Transverse colon (tissue), 4 donors: ENCODE measurements at places on chromosomes 7 and 10. TPM values are rescaled to one million over a fixed set of nuclear protein-coding genes. Genes with fewer than 3 reads are reported as not detected.

GPC2 gene
- total RNA-seq: 3.5 TPM

ELN gene
- total RNA-seq: 16.0 TPM

H2BK1 gene
- not detected for total RNA-seq

WNT16 gene
- 0.32 TPM for total RNA-seq

DGKI gene
- total RNA-seq: 0.64 TPM

DKK1 gene
- total RNA-seq: not detected

OPN4 gene
- not detected for total RNA-seq

GRCh38 chr10:47383261-47384147 is 589 bp downstream of the ZNF488 start:
- no peak for DNase-seq
- H3K27me3 ChIP-seq: no peaks in the 10 kb centered on the region
- H3K4me1 ChIP-seq: peaks cover 29% of the 10 kb centered on the region

DNA sequence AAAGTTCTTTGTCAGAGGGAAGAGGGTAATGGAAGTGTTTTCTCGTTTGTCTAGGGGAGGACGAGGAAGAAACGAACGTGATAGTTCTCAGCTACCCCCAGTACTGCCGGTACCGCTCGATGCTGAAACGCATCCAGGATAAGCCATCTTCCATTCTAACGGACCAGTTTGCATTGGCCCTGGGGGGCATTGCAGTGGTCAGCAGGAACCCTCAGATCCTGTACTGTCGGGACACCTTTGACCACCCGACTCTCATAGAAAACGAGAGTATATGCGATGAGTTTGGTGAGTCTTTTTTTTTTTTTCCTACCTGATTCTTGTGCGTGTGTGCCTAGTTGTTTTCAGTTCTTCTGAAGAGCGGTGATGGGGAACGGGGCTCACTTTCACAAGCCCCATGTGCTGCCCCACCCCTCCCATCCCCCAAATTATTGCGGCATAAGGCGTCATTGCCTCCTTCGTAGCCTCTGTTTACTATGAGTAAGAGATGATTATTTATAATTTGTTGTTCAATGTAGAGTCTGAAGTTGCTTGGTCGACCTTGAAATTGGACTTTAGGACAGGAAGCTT is 98.6 kb downstream of the ARID5B start:
- no peak for DNase-seq
- no peak overlapping the region for H3K27ac ChIP-seq
- no peaks in the 10 kb centered on the region for H3K36me3 ChIP-seq
- no peak overlapping the region for H3K4me3 ChIP-seq
- no peaks in the 10 kb centered on the region for H3K27me3 ChIP-seq
- peaks cover 37% of the 10 kb centered on the region for H3K4me1 ChIP-seq

GRCh38 chr10:71893258-71893815 is 42.3 kb upstream of the PSAP start:
- no peaks in the 10 kb centered on the region for H3K36me3 ChIP-seq
- H3K4me1 ChIP-seq: peaks cover 20% of the 10 kb centered on the region
- H3K4me3 ChIP-seq: no peak overlapping the region
- DNase-seq: no peak
- H3K27ac ChIP-seq: no peak overlapping the region
- peaks cover 3% of the 10 kb centered on the region for H3K27me3 ChIP-seq

DNA sequence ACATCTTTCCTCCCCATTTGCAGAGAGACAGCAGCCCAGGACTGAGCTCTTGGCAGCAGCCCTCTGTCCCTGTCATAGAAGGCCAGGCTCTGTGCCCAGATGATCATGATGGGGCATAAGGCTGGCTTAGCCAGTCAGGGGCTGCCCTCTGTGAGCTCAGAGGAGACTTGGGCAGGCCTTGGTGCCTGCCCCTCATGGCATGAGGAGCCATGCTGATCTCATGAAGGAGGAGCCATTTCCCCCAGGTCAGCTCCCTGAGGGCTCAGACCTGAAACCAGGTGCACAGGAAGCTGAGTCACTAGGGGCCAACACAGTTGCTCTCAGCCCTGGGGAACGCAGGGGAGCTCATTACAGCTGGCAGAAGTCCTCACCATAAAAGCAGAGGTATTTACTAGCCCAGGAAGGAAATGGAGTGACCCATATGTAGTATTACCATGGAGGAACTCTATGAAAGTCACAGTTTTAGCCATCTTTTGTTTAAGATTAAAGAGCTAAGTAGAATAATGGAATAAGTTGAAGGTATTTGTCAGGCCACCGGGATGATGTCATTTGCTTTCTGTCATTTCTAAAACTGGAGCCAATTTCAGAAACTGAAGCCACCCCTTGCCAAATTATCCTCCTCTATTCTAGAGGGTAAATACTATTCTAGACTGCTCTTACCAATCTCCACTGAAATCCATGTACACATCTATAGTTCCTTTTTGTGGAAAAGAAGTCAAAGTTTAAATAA is 362.4 kb upstream of the ZNF32 start:
- no peaks in the 10 kb centered on the region for H3K4me1 ChIP-seq
- H3K27me3 ChIP-seq: no peaks in the 10 kb centered on the region
- no peak for DNase-seq
- no peaks in the 10 kb centered on the region for H3K36me3 ChIP-seq
- no peak overlapping the region for H3K4me3 ChIP-seq

DNA sequence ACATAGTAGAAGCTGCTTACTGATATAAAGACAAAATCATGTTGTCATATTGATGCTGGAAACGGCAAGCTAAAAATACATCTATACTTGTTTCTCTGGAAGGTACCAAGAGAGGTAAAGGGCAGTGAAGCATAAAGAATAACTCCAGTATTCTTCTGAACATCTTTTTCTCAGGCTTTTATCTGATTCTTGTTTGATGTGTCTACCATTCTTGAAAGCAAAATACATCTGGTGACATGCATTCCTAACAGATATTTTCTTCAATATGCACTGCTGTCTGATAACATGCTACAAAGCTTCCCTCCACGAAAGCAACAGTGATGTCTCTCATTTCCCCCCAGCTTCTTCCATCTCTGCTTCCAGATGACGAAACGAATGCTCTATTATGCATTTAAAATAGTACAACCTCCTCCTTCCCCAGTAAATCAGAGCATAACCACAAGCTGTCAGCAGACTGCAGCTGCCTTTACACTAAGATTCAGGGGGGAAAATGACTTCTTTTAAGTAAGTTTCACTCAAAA is 100.8 kb downstream of the ARHGAP21 start:
- H3K27ac ChIP-seq: no peak overlapping the region
- H3K4me1 ChIP-seq: peaks cover 18% of the 10 kb centered on the region
- H3K4me3 ChIP-seq: no peak overlapping the region

DNA sequence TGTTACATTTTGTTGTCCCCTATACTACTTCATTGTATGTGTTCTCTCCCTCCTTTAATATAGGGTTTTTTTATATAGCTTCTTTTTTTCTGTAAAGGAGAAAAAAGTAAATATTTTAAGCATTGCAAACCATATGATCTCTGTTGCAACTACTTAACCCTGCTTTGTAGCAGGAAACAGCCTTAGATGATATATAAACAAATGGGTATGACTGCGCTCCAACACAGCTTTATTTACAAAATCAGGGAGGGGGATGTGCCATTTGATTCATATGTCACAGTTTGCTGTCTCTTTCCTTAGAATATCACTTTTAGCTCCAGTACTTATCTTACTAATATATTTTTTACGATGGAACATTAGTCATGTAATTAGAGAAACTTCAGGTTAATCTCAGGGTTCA is 155.2 kb upstream of the GNAI1 start:
- no peaks in the 10 kb centered on the region for H3K27me3 ChIP-seq
- no peaks in the 10 kb centered on the region for H3K36me3 ChIP-seq
- no peak overlapping the region for H3K27ac ChIP-seq
- H3K4me1 ChIP-seq: no peaks in the 10 kb centered on the region

- no peak overlapping the region for H3K4me3 ChIP-seq
- no peaks in the 10 kb centered on the region for H3K36me3 ChIP-seq
- no peaks in the 10 kb centered on the region for H3K27me3 ChIP-seq
- H3K27ac ChIP-seq: peak overlapping the region; percentile 23
Observed at GRCh38 chr10:3393958-3394357, 221.4 kb upstream of the PITRM1 start.

DNA sequence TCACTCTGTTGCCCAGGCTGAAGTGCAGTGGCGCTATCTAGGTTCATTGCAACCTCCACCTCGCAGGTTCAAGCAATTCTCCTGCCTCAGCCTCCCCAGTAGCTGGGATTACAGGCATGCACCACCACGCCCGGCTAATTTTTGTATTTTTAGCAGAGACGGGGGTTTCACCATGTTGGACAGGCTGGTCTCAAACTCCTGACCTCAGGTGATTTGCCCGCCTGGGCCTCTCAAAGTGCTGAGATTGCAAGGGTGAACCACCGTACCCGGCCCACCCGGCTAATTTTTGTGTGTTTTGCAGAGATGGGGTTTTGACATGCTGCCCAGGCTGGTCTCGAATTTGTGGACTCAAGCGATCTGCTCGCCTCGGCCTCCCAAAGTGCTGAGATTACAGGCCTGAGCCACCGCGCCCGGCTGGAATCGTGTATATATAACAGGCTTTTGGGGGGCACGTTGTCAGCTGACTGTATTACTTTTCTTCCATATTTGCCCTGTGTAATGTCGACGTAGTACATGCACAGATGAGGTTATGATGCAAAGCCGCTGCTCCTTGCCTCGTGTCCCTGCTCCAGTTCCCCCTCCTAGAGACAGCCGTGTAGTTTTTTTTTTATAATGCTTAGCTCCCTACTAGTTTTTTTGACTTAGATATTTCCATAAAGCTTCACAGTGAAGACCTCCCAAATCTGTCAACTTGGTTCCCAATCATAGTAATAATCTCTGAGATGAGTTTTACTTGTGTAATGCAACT is 883 bp upstream of the TRA2A start:
- peak overlapping the region; percentile 95 for H3K27ac ChIP-seq
- H3K36me3 ChIP-seq: no peaks in the 10 kb centered on the region
- H3K27me3 ChIP-seq: no peaks in the 10 kb centered on the region
- H3K4me3 ChIP-seq: no peak overlapping the region
- no peak for DNase-seq
- peaks cover 30% of the 10 kb centered on the region for H3K4me1 ChIP-seq

- H3K27me3 ChIP-seq: no peaks in the 10 kb centered on the region
- no peaks in the 10 kb centered on the region for H3K4me1 ChIP-seq
- no peak overlapping the region for H3K27ac ChIP-seq
- H3K4me3 ChIP-seq: no peak overlapping the region
- no peaks in the 10 kb centered on the region for H3K36me3 ChIP-seq
Observed at GRCh38 chr7:44973610-44974401, 5.0 kb downstream of the MYO1G start.

DNA sequence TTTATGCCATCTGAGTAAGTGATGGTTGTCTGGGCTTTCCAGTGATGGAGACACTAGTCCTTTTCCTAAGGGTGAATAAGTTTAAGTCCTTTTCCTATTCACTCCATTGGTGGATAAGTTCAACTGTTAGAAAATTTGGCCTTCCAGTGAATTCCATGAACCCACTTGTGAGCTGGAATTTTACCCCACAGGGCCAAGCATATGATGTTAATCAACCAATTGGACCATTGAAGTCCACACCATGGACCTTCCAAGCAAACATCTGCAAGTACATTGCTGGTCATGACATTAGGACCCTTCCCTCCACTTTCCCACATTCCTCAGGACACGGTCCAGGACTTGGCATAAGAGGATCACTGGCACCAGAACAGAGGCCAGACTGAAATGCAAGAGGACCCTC is 381.4 kb downstream of the RPS24 start:
- no peak overlapping the region for H3K27ac ChIP-seq
- H3K4me1 ChIP-seq: no peaks in the 10 kb centered on the region
- no peak for DNase-seq
- H3K27me3 ChIP-seq: no peaks in the 10 kb centered on the region

DNA sequence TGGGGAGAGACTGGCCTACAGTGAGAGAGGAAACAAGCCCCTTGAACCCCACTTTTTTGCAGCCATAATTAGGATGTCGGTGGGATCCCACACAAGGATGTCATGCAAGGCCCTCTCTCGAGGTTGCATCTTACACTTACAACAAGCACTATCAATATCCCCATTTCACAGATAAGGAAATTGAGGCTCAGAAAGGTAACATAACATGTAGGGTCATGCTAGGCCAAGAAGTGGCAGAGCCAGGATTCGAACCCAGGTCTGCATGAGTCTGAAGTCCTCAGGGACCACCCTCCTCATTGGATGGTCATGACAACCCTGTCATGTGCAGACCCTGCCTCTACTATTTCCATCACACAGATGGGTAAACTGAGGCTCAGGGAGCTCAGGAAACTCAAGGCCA is 123.5 kb downstream of the C10orf105 start:
- peaks cover 9% of the 10 kb centered on the region for H3K4me1 ChIP-seq
- no peak overlapping the region for H3K4me3 ChIP-seq
- H3K27ac ChIP-seq: no peak overlapping the region
- no peaks in the 10 kb centered on the region for H3K27me3 ChIP-seq
- no peaks in the 10 kb centered on the region for H3K36me3 ChIP-seq

DNA sequence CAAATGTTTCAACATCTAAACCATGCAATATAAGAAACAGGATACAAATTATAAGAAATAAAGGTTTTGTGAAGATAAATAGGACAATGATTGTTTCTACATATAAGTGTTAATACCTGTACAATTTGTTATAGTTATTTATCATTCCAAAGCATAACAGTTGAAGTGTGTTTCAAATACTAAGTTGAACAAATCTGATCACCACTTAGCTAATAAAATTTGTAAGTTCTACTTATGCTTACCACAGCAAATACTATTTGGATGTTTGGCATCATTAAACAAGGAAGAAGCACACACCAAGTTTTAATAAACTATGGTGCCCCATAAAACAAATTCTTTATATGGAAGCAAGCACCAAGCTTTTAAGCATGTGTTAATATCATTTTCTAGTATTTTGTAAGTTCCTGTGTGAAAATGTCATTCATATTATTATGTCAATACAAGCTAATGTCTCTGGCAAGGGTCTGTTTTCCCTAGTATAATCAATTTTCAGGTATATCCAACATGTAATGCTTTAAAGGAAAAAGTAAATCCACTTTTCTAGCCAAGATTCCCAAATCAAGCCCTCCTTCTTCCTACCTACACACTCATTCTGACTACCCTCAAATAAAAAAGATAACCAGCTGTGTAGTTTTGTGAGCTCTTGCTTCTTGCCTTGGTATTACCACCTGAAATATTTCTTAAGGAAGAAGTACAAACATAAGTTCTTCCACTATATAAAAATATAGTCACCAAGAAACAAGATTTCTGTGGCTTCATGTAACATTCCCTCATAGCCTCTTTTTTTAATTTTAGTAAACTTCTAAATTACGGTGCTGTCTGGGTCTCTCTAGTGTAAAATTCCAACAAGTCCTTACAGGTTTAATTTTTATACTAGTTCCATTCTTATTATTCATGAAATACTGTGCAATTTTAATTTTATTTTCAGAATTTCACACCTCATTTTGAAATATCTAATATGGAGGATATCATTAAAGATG is 9.2 kb downstream of the SKAP2 start:
- no peaks in the 10 kb centered on the region for H3K36me3 ChIP-seq
- H3K27me3 ChIP-seq: no peaks in the 10 kb centered on the region
- no peak overlapping the region for H3K27ac ChIP-seq
- no peak for DNase-seq
- no peak overlapping the region for H3K4me3 ChIP-seq

- no peak overlapping the region for H3K27ac ChIP-seq
- H3K4me1 ChIP-seq: peaks cover 21% of the 10 kb centered on the region
- no peaks in the 10 kb centered on the region for H3K27me3 ChIP-seq
Observed at GRCh38 chr10:124678557-124679240, 65.5 kb downstream of the FAM53B start.

GRCh38 chr10:75679536-75679935 is 248.1 kb downstream of the LRMDA start:
- H3K36me3 ChIP-seq: no peaks in the 10 kb centered on the region
- H3K27ac ChIP-seq: no peak overlapping the region
- DNase-seq: no peak
- H3K4me3 ChIP-seq: no peak overlapping the region
- H3K4me1 ChIP-seq: peaks cover 4% of the 10 kb centered on the region
- H3K27me3 ChIP-seq: no peaks in the 10 kb centered on the region

GRCh38 chr7:26653430-26654399 is 210.7 kb downstream of the SKAP2 start:
- H3K4me3 ChIP-seq: no peak overlapping the region
- H3K27me3 ChIP-seq: no peaks in the 10 kb centered on the region
- no peaks in the 10 kb centered on the region for H3K36me3 ChIP-seq
- DNase-seq: peak; percentile 68
